CD4-positive, alpha-beta T cell treated with Interleukin-1 beta for 1 hour (primary cell): ENCODE measurements at places on chromosomes 11 and 22.

- no peak for DNase-seq
These were observed 113.4 kb upstream of the TEAD1 start for GRCh38 chr11:12560861-12561260.

GRCh38 chr11:31725176-31725575, 85.9 kb downstream of the PAX6 start:
- no peak for DNase-seq

GRCh38 chr11:43735961-43736360, 55.4 kb downstream of the HSD17B12 start:
- DNase-seq: no peak

DNA sequence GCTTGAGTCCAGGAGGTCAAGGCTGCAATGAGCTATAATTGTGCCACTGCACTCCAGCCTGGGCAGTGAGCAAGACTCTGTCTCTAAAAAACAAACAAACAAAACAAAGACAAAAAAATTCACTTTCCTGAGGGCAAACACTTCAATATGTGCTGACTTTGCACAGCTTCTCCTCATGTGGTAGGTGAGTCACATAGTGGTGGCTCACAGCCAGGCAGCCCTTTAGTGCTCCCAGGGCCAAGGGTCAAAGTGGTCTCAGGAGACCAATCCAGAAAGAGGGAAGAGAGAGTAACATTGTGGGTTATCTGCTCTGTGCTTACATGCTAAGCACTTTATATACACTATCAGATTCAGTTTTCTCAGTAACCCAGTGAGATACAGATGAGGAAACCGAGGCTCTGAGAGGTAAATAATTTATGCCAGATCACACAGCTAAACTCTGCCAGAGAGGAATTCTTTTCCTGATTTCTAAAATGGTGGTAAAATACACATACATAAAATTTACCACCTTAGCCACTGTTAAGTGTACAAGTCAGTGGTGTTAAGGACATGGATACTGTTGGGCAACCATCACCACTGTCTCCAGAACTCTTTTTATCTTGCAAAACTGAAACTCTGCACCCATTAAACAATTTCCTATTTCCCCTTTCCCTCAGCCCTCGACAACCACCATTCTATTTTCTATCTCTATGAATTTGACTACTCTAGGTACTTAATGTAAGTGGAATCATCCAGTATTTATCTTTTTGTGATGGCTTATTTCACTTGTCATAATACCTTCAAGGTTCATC, 231.7 kb upstream of the NARS2 start:
- no peak for DNase-seq

DNA sequence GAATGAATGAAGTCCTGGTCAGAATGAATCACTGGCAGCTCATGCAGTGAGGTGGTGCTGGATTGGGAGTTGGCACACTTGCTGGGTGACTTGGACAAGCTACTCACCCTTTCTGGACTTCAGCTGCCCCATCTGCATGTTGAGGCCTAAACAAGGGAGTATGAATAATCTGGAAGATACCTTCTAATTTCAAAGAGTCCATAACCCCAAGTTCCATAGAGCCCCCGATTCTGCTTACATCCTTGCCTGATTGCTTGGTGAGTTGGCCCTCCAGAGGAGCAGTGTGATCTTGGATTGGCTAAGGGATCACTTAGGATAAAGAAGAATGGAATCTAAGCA, 18.3 kb upstream of the ACCSL start:
- no peak for DNase-seq

- DNase-seq: no peak
These were observed 13.9 kb downstream of the ME3 start for GRCh38 chr11:86658534-86658933.

GRCh38 chr11:416757-417621, 2.2 kb upstream of the SIGIRR start:
- peak; percentile 28 for DNase-seq

GRCh38 chr22:28992565-28993356, 68.9 kb downstream of the C22orf31 start:
- DNase-seq: no peak

- no peak for DNase-seq
These were observed 17.0 kb upstream of the PANX1 start for GRCh38 chr11:94111660-94112059.

DNA sequence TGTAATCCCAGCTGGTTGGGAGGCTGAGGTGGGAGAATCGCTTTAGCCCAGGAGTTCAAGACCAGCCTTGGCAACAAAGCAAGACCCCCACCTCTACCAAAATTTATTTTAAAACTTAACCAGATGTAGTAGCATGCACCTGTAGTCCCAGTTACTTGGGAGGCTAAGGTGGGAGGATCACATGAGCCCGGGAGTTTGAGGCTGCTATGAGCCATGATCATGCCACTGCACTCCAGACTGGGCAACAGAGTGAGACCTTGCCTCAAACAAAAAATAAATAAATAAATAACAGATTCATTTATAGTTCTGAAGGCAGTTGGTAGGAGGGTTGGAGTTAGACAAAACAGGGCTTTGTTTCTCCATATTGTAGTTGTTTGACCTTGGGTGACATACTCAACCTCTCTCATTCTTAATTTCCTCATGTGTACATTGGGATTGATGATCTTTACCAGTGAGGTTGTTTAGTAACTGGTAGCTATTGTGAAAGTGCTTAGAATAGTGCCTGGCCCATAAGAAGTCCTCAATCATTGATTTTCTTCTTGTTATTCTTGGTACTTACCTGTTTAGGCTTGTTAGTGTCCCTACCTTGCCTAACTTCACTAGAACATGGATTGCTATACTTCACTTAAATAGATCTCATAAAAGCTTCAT, 79.1 kb downstream of the EMSY start:
- no peak for DNase-seq

GRCh38 chr22:23222793-23223568, 42.7 kb downstream of the BCR start:
- no peak for DNase-seq

- no peak for DNase-seq
These were observed 158.8 kb downstream of the CTTN start for GRCh38 chr11:70556884-70557741.
